ENCODE measurements at places on chromosomes 1 and 21.

GRCh38 chr1:183838221-183838620 is 33.3 kb downstream of the RGL1 start:
- DNase-seq = no peak

GRCh38 chr1:191905781-191906180 is 252.5 kb upstream of the RGS18 start:
- no peak for DNase-seq

GRCh38 chr1:18112611-18113010 is 5.0 kb downstream of the IGSF21 start:
- no peak for DNase-seq

- peak; percentile 87 for DNase-seq
Measured at GRCh38 chr1:111275079-111275478, 15.6 kb upstream of the CHIA start.

- DNase-seq = no peak
Measured at GRCh38 chr21:16377857-16378256, 648.1 kb downstream of the USP25 start.

GRCh38 chr1:158203693-158204457 is 23.2 kb downstream of the CD1D start:
- peak; percentile 65 for DNase-seq

- DNase-seq = no peak
Measured at GRCh38 chr1:25813071-25813733, 6.6 kb upstream of the MTFR1L start.

DNA sequence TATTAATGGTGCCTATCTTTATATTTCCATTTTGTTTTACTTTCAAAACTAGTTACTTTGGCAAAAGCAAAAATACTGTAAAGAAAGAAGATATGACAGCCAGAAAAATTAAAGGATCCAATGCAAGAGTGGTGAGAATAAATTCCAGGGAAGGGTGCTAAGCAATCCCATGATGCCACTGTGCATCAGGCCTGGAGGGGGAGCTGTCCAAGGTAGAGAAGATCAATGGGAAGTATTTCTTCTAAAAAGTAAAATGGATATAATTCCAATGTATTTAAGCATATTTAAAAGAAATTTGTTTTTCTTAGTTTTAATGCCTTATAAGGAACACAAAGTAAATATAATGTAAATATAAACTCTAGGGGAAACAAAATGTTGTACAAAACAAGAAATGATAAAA is 1382.2 kb upstream of the B3GALT2 start:
- peak; percentile 44 for DNase-seq

- DNase-seq = no peak
Measured at GRCh38 chr21:35597750-35598339, 462.5 kb downstream of the SETD4 start.

GRCh38 chr1:157442065-157442464 is 110.2 kb downstream of the FCRL5 start:
- no peak for DNase-seq

- no peak for DNase-seq
Measured at GRCh38 chr1:176096015-176096414, 111.1 kb downstream of the COP1 start.

- DNase-seq = peak; percentile 55
Measured at GRCh38 chr1:216119600-216119999, 303.6 kb downstream of the USH2A start.

DNA sequence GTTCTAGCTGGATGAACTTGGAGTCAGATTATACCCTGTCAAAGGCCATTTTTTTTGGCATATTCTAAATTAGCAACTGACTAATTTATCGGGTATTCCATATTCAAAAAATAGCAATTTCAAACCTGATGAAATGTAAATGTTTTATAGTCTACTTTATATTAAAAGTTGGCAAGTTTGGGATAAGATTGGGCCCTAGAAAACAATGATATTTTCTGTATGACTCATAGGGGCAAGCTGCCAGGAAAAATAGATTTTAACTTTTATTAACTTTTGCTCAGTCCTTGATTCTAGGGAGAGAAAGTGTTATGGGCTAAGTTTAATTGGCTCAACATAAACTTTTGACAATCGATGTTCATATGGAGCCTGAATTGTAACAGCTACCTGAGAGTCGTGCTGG is 576.9 kb upstream of the B3GALT2 start:
- DNase-seq = peak; percentile 53

DNA sequence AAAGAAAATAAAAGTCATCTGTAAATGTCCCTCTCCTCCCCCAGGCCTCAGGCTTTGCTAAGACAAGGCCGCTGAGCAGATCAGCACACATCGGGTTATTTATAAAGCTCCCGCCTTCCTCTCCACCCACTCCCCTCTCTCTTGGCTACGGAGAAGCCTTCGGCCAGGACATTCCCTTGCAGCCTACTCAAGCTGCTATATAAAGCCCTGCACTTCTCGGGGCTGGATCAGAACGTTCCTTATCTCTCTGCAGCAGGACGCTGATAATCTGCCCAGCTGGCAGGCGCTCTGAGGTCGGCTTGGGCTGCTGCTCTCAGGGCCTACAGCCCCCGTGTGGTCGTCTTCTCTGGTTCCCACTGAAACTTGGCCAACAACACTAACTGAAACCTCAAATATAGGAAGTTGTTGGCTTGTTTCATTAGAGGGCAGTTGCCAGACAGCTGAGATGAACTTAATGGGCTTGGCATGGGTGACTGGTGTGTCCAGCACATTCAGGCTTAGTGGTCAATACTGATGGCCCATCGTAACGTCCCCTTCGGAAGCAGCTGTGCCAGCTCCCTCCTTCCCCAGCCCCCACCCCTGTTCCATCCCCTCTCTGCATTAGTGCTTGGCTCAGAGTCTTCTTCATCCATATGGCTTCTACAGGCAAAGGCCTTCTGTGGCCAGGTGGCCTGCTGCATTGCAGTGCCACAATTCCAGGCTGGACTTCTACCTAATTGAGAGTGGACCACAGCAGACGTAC is 64.6 kb downstream of the IER5 start:
- DNase-seq = peak; percentile 76

All from EH (cell line).